Bronchial epithelial cell (primary cell): ENCODE measurements at places on chromosomes 7 and 10. TPM values are rescaled to one million over a fixed set of nuclear protein-coding genes. Genes with fewer than 3 reads are reported as not detected.

DNA sequence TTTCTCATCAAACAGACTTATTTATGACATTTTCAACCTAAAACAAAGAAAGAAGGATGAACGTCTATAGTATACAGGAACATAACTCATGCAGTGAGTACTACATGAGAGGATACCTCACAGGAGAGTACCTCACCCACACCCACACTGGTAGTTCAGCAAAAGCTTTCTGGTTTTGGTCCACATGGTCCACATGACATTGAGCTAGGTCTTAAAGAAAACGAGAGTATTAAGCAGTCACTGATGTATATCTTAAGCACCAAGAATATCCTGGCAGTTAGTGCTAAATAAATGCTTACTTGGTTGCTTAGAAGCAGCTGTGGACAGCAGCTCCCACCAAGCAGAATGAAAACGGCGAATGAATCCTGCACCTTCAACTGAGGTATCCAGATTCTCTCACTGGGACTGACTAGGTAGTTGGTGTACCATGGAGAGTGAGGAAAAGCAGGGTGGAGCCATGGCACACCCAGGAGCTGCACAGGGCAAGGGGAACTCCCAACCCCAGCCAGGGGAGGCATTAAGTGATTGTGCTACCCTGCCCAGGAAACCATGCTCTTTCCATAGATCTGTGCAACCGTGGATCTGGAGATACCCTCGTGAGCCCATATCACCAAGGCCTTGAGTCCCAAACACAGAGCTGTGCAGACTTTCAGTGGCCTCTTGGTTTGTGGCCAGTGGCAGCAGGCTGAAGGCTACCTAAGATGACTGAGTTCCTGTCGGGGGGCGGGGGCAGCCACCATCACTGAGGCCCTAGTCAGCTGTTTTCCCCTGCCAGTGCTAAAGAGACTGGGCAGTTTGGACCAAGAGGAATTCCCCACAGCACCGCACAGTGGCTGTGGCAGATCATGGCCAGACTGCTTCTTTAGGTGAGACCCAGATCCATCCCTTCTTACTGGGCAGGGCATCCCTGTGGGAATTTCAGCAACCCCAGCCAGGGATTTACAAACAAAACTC is 143.4 kb downstream of the SGMS1 start:
- no peak for DNase-seq

DNA sequence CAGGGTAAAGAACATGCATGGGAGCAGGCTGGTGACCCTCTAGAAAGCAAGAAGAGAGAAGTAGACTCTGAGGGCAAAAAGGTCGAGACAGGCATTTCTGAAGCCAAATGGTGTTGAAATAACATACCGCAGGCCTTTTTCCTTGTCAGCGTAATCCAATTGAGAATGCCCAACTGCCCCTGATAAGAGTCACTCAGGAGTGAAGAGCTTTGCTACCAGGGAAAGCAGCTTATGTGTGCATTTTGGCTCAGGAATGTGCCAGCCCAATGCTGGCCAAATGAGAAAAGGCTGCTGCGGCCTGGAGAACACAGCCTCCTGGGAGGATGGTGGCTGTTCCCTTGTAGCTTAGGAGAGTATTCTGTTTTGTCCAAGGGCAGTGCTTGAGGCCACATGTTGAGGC is 61.4 kb upstream of the NFKB2 start:
- DNase-seq: no peak

DNA sequence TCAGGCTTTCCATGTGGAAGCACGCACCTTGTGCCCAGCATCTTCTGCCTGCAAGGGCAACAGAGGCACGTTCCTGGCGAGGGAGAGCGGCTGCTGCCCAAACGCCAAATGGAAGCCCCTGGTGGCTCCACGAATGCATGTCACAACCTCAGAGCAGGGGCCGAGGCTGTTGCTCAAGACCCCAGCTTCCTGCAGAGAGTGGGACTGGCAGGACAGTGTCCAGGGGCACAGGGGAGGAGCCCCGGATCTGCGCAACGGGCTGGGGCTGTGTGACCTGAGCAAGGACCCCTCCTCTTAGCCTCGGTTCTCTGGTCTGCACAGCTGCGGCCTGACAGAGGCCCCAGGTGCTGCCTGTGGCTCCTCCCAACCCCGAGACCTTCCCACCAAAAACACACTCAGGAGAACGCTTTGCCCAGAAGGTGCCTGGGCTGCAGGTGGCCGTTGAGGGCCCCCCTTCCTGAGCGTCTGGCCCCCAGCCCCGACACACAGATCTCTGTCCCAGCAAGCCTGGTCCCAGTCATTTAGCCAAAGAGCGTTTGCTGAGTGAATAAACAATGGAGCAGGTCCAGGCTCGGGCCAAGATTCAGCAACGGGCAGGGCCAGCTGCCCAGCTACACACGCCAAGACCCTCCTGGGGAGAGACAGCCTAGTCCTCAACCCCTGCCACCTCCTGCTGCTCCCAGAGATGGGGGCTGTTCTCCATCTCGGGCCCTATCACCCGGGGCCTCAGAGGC is 1.2 kb downstream of the MICALL2 start:
- no peak for DNase-seq

- peak; percentile 2 for DNase-seq
These were observed 37.0 kb downstream of the TBC1D12 start for GRCh38 chr10:94439275-94439861.

DNA sequence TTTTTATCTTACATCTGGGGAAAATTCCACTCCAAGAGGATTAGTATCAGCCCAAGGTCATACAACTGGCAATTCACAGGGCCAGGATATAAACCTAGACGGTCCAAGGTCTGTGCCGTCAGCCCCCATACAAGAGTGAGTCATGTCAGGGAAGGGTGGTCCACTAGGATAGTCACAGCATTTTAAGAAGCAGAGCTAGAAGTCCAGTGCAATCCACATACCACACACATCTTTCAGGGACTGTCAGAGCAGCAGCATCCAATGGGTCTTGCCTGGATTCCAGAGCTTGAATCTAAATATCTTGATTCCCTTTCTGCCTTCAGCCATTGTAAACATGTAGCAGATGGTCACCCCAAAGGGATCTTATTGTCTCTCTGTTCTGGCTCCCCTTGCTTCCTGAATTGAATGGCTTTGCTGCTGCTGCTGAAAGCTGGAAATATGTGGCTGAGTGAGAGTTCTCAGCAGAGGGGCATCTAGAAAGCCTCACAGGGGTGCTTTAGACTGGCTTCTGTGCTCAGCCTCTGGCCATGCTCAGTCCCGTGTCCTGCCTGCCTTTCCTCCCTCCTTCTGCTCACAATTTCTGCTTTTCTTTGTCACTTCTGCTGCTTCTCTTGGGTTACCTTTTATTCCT is 9.9 kb upstream of the OR6V1 start:
- no peak for DNase-seq

DNA sequence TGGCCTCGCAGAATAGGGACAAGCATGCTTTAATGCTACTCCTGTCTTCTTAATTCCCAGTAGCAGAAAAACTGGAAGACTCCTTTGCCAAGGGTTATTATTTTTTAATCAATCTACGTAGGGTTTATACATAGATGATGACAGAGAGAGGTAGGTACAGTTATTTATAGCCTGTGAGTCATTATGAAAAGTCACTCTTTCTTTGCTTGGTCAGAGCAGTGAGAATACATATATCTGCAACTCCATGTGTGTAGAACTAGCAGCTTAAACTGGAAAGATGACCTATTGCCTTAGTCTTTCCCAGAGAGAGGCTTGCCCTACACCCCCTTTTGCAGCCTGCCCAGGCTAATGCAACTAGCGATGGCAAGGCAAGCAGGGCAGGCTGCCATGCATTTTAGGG is 1050.6 kb downstream of the NRG3 start:
- peak; percentile 10 for DNase-seq

DNA sequence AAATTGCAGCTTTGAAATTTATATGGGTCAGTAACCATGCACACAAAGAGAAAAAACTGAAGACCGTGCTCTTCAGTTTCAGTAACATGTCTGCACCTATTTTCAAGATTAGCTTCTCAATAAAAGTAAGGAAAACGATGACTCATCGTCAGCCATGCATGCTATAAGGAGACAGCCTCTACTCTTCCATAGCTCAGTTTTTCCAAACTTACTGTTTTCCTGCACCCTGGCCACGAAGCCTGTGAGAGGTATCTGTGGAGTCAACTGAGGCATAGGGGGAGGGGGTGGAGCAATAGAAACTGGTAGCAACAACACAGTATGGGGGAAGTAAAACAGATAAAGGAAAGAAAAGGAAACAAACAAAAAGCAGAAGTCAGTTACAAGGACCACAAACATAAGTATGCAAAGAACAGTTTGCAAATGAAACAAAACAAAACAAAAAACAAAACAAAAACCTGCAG is 58.0 kb downstream of the PDSS1 start:
- peak; percentile 78 for DNase-seq

ZNF736 gene
- total RNA-seq: 8.7 and 9.7 TPM in 2 replicates

DNA sequence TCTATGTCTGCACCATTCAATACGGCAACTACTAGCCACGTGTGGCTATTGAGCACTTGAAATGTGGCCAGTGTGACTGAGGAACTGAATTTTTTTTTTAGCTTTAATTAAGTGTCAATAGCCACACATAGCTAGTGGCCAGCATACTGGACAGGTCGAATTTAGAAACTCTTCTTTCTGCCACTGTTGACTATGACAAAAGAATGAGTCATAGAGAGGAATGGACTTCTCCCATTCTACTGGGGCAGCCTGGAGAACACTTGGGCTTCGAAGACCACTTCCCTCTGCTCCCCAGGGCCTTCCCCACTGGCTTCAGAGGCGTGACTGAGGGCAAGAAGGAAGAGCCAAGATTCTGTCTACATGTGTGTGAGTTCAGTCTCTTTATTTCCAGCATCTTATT is 137.5 kb downstream of the SNX10 start:
- no peak for DNase-seq

TET1 gene
- total RNA-seq: under 0.01 TPM in 2 replicates

GRCh38 chr7:112286250-112287086 is 80.0 kb downstream of the ZNF277 start:
- no peak for DNase-seq

GRCh38 chr7:133794479-133794878 is 332.7 kb upstream of the LRGUK start:
- no peak for DNase-seq

ADAM22 gene
- under 0.01 TPM in 1 of 2 replicates, not detected in the other for total RNA-seq

ERVW-1 gene
- not detected in 2 replicates for total RNA-seq

DNA sequence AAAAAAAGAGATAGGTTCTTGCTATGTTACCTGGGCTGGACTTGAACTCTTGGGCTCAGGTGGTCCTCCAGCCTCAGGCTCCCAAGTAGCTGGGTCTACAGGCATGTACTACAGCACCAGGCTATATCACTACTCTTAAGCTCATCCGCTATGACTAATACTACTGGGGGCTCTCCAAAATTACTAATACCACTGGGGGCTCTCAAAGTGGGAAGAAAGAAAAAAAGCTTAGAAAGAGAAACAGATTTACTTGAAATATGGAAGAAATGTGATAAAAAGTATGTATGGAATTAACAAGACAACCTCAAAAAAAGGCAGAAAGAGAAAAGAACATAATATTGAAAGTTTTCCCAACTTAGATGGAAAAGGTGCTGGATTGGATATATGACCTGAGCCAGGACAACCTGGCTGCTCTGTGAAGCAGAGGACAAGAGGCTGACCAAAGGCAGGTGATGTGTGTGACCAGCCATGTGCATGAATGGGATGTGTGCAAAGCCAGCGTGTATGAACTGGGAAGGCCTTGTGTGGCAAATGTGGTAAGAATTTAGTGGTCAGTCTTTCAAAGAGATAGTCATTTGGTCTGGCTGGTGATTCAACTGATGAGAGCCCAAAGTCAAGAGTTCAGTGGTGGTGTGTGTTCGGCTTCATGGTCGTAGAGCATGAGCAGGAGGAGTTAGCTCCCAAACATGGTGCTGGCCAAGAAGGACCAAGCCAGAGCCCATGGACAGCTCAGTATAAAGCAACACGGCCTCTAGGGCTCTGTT is 232.4 kb upstream of the KLF14 start:
- no peak for DNase-seq

PRLHR gene
- total RNA-seq: not detected in 2 replicates

DNA sequence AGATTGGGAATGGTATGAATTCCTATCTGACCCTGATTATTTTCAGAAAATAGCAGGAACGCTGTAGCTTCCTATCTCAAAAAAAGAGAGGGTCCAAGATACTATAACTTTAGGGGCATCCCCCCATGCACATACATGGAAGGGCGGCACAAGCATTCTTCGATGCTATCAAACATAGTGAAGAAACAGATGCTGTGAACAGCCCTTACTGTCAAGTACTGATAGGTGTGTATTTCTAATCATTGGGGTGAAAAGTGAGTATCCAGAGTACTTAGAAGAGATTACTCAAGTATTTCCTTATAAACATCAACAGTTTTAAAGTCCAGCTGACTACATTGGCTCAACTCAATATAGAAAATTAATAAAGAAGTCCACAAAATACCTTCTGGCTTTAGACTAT is 17.0 kb upstream of the NUP42 start:
- no peak for DNase-seq

CALN1 gene
- total RNA-seq: not detected in 2 replicates

DNA sequence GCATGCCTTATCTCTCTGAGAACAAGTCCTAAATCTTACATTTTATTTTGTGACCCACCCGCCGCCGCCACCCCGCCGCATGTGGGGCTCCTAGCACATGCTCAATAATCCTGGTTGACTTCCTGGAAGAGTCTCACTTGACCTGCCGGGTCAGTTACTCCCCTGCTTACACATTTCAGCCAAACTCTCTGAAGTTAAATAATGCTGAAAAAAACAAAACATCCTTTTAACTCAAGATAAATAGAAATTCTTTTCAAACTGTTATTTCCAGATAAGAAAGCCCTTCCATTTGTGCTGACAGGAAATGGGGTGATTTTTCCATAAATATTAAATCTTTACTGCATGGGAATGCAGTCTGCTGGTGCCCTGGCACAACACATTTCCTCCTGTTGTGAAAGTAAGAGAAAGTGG is 123.5 kb downstream of the ABLIM1 start:
- DNase-seq: no peak

DNA sequence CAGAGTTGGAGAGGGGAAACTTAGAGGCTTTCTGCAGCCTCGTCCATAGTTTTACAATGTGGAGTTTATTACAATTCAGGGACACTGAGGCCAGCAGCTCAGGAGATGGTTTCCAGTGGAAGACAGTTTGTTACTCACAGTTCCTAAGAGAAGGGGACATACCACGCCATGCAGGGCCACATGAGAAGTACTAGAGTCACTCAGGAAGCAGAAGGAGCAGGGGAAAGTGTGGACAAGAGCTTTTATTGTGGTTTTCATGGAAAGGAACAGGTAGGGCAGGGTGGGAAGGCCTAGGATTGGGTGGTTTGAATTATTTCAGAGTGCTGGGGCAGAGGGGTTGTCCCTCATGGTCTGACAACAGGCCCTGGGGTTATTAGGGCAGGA is 292.1 kb upstream of the IGFBP3 start:
- DNase-seq: no peak

- DNase-seq: no peak
These were observed 117.5 kb upstream of the ANLN start for GRCh38 chr7:36272211-36272566.

GRCh38 chr10:89627830-89628229 is 17.2 kb downstream of the PANK1 start:
- DNase-seq: no peak

GRCh38 chr10:1316121-1316808 is 260.1 kb downstream of the WDR37 start:
- no peak for DNase-seq

NSUN5 gene
- total RNA-seq: 39.3 and 50.0 TPM in 2 replicates

DNA sequence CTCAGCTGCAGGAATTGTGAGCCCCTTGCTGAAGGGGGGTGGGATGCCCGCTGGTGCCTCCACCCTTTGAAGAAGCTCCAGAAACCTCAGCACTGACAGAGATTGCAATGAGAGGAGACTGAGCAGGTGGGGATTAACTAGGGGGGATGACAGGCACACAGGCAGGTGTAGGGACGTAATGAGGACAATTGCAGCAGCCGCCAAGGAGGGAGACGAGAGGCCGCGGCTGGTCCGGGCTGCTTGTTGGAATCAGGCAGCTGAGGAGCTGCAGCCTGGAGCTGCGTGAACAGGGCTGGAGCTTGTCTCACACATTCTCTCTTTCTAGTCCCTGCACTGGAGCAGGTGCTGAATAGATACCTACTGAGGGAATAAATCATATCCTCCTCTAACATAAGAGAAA is 122.0 kb upstream of the TCERG1L start:
- DNase-seq: no peak
